Spleen (tissue), 13 donors: ENCODE measurements at places on chromosomes 6 and 20. TPM values are rescaled to one million over a fixed set of nuclear protein-coding genes. Genes with fewer than 3 reads are reported as not detected.

The C6orf58 gene
- total RNA-seq: not detected

The ZNF337 gene
- total RNA-seq: 16.5 TPM

GRCh38 chr6:158868890-158869825, 50.0 kb upstream of the EZR start:
- DNase-seq: peak; percentile 96

GRCh38 chr20:41174373-41174772, 37.0 kb downstream of the PLCG1 start:
- DNase-seq: peak; percentile 67

- no peak for DNase-seq
Observed at GRCh38 chr6:35777356-35778102, 1.1 kb downstream of the CLPSL2 start.

- DNase-seq: no peak
Observed at GRCh38 chr6:56101141-56101553, 146.2 kb downstream of the COL21A1 start.

GRCh38 chr6:89803271-89803670, 16.3 kb downstream of the MDN1 start:
- DNase-seq: no peak

- DNase-seq: no peak
Observed at GRCh38 chr6:11067348-11067747, 23.2 kb upstream of the ELOVL2 start.

GRCh38 chr20:63282946-63283345, 10.0 kb upstream of the COL20A1 start:
- DNase-seq: no peak
